NCI-H2171 treated with DMSO at 0.1 percent for 48 hours (cell line): ENCODE measurements at places on chromosomes 5 and 9.

DNA sequence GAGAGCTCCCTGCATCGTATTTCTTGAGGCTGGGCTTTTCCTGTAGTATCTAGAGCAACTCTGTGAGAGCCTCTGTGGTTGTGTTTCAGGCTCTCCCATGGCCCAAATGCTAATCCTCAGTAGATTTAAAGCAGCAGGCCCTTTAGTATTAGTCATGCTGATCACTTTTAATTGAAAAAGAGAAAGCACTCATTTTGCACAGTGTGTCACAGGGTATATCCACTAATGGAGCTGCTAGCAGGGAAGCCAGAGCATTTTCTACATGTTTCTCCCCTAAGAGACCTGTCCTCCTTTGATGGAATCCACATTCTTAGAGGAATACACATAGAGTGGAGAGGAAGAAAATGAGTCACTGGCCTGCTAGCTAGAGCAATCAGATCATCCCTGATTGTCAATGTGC is 348.5 kb downstream of the TMEM232 start:
- no peak for DNase-seq

DNA sequence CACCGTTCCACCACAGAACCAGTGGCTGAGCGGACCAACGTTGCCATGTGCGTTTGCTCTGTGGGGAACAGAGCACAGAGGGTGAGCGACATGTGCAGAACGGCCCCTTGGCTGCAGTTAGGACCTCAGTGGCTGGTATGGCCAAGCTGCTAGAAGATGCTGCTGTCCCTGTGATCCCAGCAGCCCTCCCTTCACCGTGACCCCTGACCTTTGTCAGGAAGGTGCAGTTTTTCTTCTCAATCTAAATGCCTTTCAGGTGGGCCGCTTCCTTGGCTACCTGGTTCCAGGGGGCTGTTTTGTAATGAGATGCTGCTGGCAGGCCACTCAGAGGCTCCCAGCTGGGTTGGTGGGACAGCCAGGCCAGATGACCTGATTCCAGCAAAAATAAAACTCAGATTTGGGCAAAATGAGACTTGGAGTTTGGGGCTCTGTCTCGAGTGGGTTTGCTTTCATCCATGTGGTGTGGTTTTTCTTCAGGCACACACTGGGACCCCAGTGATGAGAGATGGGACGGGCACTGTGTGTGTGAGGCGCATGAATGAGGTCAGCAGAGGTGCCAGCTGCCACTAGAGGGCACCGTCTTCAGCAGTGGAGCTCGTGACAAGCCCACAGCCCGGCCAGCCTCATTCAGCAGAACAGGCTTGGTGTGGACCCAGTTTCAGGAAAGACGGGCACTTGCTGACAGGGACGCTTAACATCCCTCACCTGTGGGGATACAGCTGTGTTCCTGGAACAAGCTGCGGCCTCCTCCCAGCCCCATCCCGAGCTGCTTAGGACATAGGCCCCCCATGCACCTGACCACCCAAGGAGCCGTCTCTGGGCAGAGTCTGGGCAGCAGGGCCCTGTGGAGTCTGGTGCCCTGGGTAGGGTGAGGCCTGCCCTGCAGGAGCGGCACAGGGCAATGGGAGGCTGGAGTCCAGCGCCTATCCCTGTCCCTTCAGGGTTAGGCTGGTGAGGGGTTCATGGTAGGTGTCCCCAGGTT is 4.1 kb downstream of the MRPS2 start:
- DNase-seq: peak; percentile 52

DNA sequence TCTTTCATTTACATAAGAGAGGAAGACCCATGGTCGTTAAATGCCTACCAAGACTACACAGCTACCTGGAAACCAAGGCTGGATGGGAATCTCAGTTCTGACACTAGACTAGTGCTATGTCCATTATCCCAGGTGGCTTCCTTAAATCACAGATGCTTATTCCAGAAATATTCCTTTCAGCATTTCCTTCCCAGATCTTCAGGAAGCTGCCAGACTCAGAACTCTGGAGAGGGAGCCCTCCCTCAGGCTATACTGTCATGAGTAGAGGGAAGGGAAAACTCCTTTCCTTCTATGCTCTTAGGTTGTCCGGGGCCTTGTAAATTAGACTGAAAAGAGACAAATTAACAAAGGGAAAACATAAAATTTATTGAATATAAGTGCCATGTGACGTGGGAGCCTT is 20.8 kb downstream of the FREM1 start:
- DNase-seq: no peak

GRCh38 chr5:57559110-57559635 is 76.6 kb upstream of the ACTBL2 start:
- DNase-seq: no peak

GRCh38 chr9:99134893-99135341 is 30.0 kb downstream of the TGFBR1 start:
- peak; percentile 84 for DNase-seq

GRCh38 chr5:132394667-132395259 is 25.3 kb downstream of the SLC22A5 start:
- peak; percentile 89 for DNase-seq

- no peak for DNase-seq
These were observed 15.7 kb upstream of the AIF1L start for GRCh38 chr9:131080589-131080988.

- DNase-seq: no peak
These were observed 10.0 kb upstream of the ATG10 start for GRCh38 chr5:81961651-81962440.

DNA sequence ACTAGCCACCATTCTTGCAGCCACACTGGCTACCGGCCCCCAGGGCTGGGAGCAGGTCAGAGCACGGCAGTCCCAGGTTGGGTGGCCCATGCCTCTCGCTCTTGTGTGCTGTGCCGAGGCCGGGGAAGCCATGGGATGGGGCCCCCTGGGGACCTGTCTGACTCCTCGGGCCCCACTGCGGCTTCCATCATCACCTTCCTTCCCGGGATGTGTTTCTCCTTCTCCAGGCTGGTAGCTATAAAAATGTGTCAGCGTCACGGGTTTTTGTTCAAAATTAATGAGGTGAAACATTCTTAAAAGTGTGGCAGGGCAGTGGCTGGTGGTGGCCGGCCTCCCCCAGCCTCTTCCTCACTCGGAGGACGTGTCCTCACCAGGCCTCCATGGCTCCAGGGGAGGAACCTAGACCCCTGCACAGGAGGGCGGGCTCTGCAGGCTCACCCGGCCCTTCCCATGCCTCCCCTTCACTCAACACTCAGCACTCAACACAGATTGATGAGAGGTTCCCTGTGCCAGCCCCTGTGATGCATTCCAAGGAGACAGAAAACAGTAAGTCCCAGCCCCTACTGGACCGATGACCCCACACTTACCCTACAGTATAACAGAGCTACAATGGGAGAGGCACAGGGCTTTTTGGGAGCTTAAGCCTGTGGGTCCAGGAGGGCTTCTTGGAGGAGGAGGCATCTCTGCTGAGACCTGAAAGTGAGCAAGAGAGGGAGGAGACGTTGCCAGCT is 43.2 kb downstream of the PTGES start:
- DNase-seq: no peak

- peak; percentile 66 for DNase-seq
These were observed 22.7 kb downstream of the ANXA2R start for GRCh38 chr5:43017428-43017815.

DNA sequence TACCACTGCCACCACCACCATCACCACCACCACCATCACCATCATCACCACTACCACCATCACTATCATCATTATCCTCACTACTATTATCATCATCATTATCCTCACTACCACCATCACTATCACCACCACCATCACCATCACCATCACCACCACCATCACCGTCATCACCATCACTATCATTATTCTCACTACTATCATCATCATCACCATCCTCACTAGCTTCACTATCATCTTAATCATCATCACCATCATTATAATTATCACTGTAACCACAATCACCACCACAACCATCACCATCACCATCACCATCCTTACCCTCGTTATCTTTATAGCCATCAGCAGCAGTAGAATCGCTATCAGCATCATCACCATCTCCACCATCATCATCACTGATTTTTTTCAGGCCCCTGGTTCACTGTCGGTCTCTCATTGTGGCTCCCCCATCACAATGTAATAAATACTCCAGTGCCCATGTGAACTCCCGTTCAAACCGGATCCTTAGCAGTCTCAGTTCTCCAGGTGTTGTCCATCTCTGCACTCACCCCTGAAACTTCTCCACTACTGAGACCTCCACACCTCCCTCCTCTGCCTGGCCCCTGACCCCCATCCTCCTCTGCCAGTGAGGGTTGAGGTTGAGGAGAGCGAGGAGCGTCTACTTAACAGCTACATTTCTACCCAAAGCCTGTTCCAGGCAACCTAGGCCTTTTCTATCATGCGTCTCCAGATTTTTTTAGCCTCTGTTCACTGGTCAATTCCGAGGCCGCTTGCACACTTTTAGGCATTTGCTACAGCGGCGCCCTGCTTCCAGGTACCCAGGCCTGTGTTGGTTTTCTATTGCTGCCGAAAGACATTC is 238.2 kb downstream of the PBX3 start:
- DNase-seq: no peak
